ENCODE measurements at places on chromosomes 5 and 9. TPM values are rescaled to one million over a fixed set of nuclear protein-coding genes. Genes with fewer than 3 reads are reported as not detected.

- no peak for DNase-seq
These were observed 39.5 kb downstream of the ADAMTS16 start for GRCh38 chr5:5179597-5179996.

The ZDHHC11B gene
- 14.5 TPM for total RNA-seq

GRCh38 chr5:43042626-43043399 is 2.7 kb upstream of the ANXA2R start:
- peak; percentile 75 for DNase-seq

DNA sequence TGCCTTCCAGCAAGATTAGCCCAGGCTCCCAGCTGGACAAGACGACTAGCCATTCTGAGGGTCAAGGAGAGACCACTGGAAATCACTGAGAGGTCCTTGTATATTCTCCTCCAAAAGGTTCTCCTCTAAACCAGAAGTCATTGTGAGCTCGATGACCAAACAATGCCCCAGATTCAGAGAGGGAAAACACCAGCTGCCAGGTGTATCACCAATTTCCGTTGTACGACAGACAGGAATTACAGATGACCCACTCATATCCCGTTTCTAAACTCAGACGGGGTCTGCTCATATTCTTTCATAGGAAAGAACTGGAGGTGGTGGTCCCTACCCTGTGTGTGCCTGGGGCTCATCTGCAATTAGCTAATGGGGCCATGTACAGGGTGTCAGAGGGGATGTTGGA is 14.2 kb downstream of the FAXDC2 start:
- no peak for DNase-seq

The CTNND2 gene
- total RNA-seq, result 131 TPM

DNA sequence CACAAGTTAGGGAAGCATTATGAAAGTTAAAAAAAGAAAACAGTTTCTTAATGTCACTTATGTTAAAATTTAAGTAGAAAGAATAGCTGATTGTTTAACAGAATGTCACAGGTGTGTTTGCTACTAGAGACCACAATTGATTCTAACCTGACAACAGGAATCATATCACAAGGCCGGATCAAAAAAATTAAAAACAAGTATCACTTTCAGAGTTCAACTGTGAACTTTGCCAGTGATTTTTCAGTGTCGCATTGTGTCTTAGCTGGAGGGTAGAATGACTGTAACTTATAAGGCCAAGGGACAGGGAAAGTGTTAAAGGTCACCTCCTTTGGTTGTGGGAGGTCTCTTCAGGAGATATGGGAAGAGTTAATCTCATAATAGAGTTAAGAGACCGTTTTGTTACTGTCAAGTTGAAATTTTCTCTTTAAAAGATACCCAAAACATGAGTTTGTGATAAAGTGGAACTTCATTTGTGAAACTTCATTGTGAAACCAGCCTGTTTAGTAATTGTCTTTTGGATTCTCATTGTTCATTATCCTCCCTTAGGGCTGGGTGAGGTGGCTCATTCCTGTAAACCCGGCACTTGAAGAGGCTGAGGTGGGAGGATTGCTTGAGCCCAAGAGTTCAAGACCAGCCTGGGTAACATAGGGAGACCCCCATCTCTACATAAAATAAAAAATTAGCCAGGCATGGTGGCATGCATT is 40.9 kb downstream of the CPEB4 start:
- DNase-seq, result no peak

DNA sequence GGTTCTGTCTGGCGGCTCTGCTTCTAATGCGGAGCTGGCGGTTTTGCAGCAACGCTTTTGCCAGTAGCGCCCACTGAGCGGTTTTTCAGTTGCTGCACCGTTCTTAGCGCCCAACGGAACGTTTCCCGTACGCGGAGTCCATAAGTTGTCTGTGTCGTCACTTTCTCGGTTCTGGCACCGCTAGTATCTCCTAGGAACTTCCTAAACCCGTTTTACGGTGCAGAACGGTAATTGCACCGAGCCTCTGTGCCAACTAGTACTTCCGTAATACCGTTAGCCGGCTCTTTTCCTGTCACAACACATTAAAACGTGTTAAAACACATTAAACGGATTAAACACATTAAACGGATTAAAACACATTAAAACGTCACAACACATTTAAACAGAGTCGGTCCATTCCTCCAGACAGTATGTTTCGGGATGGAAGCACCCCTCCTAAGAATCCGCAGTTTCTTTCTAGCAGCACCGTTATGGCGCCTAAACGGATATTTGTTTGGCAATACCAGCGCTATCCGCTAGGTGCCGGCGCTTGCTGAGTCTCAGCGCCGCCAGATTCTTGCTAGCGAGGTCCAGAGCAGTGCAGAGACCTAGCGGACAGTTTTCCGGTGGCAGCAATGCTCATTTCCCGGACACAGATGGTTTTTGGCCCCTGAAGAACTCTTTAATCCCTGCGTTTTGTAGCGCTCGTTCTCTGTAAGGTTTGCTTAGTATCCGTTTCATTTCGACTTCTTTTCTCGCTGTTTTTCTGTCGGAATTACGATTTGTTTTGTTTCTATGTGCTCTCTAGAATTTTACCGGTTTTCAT is 45.4 kb downstream of the ANXA2R start:
- DNase-seq, result peak; percentile 91

GRCh38 chr9:92713528-92713927 is 43.6 kb upstream of the IPPK start:
- DNase-seq, result no peak

The C9orf152 gene
- total RNA-seq, result 44.4 TPM

- DNase-seq, result peak; percentile 45
These were observed 148.7 kb downstream of the LURAP1L start for GRCh38 chr9:12923468-12924009.

- DNase-seq, result no peak
These were observed 12.8 kb upstream of the TLR4 start for GRCh38 chr9:117691367-117691766.

The IFNA21 gene
- total RNA-seq, result not detected

DNA sequence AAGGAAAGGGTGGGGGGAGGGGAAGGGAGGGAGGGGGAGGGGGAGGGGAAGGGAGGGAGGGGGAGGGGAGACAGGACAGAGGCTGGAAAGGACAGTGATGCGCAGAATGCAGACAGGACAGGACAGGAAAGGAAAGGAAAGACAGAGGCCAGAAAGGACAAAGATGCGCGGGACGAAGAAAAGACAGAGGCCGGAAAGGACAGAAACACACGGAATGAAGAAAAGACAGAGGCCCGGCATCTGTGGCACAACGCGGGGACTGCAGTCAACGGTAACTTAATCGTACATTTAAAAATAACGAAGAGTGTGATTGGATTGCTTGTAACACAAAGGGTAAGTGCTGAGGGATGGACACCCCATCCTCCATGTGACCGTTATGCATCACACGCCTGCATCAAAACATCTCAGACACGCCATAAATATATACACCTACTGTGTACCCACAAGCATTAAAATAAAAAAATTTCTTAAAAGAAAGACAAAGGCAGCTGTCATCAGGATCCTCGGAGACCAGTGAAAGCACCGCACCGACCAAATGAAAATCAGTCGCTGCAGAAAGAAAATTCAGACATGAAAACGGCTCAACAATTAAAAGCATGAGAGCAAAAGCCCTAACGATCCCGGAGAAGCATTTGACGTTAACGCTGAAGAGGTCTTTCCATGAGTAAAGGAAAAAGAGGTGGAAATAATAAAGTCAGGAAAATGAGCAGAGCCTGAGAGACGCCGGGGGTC is 52.9 kb upstream of the EXOC3 start:
- no peak for DNase-seq

The RPS14 gene
- 1,424 TPM for total RNA-seq

The NFIB gene
- total RNA-seq, result 116 TPM

GRCh38 chr5:111453747-111454146 is 58.6 kb downstream of the STARD4 start:
- no peak for DNase-seq

The STK32A gene
- 11.3 TPM for total RNA-seq

The TMEM174 gene
- total RNA-seq, result not detected

- DNase-seq, result peak; percentile 53
These were observed 8.5 kb downstream of the FBP1 start for GRCh38 chr9:94630833-94631232.

The OTP gene
- total RNA-seq, result not detected

DNA sequence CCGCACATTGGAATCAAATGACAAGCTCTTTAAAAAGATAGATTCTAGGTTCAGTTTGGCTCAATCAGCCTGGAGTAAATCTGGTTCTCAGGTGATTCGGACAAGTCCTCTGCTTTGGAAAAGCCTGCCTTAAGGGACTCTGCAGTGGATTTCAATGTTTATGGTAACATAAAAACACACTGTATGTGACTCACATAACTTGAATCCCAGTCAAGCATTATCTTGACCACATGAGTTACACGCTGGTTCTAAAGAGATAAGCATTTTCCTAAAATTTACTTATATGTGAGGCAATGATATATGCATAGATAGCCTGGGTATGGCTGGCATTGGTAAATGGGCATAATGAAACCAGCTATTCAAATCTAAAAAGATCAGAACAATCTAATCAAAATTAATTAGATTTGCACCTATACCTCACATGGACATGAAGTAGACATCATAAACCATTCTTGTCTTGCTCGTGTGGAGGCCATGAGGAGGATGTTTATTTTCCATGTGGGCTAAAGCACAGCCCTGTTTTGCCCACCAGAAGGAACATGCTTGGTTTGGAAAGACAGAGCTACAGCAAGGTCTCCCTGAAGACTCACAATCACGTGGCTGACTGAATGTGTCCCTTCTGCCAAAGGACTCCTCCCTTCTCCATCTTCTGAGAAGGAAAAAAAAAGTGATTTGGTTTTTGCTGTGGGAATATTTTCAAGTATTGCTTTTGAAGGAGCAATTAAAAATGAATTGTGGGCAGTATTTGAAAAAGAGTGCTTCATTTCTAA is 351.7 kb downstream of the DIRAS2 start:
- DNase-seq, result no peak

- no peak for DNase-seq
These were observed 156.2 kb upstream of the NR3C1 start for GRCh38 chr5:143559586-143560109.

- no peak for DNase-seq
These were observed 244.2 kb downstream of the AUH start for GRCh38 chr9:91117474-91117891.

DNA sequence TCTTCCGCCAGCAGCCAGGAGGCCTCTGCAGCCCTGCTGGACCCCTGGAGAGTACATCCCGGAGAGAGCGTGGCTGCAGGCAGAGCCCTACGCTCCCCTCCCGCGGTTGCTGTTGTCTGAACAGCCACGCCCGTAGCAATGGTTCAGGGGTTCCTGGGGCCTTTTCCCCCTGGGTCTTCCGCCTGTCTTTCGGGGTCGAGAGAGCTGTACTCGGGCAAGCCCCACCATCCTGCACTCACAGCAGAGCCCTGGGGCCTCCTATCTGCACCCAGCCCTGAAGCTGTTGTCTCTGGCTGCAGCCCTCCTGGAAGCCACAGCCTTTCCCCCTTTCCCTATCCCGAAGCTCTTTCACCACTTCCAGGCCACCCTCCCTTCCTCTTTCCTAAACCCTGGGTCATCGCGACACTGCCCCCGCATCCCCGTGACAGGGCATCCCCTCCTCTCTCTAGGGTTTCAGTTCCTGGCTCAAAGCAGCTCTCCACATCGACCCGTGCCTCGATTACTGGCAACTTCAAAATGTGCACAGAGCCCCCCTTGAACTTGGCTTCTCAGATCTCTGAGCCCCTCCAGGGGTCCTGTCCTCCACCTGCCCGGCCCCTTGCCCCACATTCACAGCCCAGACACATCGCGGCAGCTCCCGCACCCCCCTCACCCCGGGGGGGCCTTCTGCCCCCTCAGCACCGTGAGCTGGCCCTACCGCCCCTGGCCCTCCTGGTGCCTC is 43.9 kb upstream of the CEP72 start:
- DNase-seq, result peak; percentile 6

DNA sequence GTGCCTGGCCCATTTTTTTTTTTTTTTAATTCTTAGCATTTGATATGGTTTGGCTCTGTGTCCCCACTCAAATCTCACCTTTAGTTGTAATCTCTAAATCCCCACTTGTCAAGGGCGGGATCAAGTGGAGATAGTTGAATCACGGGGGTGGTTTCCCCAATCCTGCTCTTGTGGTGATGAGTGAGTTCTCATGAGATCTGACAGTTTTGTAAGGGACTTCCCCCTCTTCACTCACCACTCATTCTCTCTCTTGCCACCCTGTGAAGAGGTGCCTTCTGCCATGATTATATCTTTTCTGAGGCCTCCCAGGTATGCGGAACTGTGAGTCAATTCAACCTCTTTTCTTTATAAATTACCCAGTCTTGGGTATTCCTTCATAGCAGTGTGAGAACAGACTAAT is 27.2 kb downstream of the NDUFAF2 start:
- no peak for DNase-seq

The ST8SIA4 gene
- 9.4 TPM for total RNA-seq

GRCh38 chr5:135356522-135357318 is 42.3 kb downstream of the MACROH2A1 start:
- DNase-seq, result peak; percentile 86

The SPDL1 gene
- 4.6 TPM for total RNA-seq

DNA sequence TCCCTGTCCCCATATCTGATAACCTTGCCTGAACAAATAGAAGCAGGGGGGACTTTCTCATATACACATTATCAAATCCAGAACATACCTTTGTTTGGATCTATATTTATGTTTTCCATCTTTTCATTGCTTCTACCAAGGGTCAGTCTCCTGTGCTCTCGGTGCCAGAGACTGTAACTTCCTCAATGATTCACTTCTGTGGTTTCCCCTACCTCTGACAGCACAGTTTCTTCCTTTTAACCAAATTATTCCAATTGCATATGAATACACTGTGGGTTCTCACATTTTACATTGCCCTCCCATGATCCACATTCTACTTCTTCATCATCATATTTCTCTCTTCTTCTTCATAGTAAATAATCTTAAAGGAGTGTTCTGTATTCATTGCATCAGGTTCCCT is 32.2 kb downstream of the NMUR2 start:
- no peak for DNase-seq

DNA sequence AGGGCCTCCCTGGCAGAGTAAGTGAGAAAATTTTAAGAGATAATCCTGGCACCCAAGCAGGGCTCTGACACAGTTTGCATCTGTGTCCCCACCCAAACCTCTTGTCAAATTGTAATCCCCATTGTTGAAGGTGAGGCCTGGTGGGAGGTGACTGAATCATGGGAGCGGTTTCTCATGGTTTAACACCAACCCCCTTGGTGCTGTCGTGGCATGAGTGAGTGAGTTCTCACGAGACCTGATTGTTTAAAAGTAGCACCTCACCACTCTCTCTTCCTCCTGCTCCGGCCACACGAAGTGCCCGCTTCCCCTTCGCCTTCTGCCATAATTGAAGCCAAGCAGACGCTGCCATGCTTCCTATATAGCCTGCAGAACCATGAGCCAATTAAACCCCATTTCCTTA is 80.1 kb downstream of the FBXW11 start:
- DNase-seq, result no peak

The PCDHA9 gene
- total RNA-seq, result 0.29 TPM

DNA sequence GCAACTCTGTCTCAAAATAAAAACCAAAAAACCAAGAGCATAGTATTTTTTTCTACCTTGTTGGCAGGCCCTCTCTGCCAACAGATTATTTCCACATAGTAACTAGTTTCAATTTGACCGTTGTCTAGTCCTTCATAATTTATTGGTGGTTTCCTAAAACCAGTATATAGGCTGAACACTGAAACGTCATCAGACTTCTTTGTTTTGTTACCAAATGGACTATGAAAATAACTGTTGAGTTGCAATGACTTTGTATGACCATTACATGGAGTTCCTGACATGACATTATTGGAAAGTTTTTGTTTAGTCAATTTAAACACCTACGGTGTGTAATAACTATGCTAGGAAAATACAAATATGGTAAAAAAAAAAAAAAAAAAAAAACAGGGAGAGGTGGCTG is 1.7 kb downstream of the AGGF1 start:
- no peak for DNase-seq

GRCh38 chr9:110101531-110102161 is 106.3 kb downstream of the C9orf152 start:
- DNase-seq, result no peak

Data from mucosa of gallbladder (tissue), 1 donor.